ENCODE measurements at places on chromosomes 1 and 21.

DNA sequence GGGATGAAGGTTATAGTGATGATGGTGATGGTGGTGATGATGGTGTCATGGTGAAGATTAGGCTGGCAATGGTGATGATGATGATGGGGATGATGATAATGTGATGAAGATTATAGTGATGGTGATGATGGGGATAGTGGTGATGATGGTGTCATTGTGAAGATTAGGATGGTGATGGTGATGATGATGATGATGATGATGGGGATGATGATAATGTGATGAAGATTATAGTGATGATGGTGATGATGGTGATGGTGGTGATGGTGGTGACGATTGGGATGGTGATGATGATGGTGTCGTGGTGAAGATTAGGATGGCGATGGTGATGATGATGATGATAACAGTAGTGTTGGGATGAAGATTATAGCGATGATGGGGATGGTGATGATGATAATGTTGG lies 285.1 kb upstream of the AJAP1 start:
- no peak for DNase-seq

DNA sequence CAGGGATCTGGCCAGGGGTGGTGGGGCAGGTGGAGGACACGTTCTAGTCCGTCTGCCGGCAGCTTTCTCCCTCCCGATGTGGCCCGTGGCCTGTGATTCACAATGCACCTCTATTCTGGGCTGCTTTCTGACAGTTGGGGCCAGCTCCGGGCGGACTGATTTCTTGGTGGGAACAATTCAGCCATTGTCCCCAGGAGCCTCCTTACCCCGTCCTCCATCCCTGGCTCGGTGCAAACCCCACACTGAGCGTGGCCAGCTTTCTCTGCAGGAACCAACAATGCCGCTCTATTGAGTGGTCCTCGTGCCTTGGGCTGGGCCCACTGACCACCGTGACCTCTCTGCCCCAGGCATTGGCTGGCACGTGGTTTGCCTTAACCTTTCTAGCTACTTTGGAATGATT lies 29.7 kb downstream of the PADI2 start:
- DNase-seq: no peak

- no peak for DNase-seq
These were observed 16.6 kb downstream of the DISP3 start for GRCh38 chr1:11495579-11495978.

GRCh38 chr1:155136748-155137147 lies 1.1 kb downstream of the SLC50A1 start:
- no peak for DNase-seq

DNA sequence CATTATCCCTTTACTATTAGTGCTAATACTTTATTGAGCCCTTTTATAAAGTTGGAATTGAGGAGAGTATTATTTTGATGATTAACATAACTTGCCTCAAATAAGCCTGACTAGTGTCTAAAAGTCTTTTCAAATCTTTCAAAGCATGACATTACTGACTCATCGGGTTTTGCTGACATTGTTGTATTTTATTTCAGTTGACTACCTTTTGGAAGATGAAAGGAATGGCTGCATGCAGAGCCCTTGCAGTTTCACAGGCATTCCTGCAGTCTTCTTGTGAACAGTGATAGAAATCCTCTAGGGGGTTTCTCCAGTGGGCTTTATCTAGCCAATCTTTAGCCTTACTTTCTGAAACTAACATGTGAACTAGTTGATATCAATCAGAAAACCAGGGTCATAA lies 43.0 kb upstream of the TMEM61 start:
- no peak for DNase-seq

DNA sequence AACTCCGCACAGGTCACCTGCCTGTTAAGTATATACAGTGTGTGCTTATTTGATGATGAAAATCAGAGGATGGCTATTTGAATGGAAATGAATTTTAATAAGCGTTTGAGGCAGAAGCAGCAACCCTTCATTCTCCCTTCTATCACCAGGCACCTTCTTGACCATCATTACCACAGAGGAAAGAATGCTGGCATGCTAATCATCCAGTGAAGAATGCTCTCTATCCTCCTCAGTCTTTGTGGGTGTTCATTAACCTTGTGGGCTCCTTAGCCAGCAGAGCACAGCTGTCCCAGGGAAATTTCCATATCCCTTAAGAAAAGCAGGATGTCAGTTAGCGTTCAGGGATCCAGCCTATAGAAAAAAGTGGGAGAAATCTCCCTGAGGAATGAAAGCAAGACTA lies 428.0 kb upstream of the CAMK1G start:
- no peak for DNase-seq

DNA sequence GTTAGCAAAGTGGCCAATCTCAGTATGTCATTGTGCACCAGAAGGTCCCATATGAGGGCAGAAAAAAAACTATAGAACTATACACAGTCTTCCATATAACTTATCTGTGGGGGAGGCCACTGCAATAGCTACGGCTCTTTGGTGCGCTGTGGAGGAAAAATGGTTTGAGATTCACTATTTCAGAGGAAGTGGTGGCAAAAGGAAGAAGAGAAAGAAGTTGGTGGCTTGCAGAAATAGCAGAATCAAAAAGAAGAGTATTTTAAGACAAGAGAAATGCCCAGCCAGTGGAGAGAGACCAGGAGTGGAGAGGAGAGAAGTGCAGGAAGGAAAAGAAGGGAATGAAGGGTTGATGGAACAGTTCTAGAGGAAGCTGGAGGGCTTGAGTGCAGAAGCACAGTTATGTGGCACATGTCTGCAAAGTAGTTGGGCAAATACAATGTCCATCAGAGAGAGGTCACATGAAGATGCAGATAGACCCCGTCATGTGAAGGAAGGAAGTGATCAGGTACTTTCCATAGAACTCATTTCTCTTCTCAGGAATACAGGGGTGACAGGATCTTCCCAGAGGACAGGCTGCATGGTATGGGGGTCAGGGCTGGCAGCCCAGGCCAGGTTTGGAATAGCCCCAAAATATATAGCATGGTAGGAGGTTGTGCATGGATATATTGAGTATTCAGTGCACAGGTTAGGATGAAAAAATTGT lies 64.6 kb downstream of the RUNX1 start:
- DNase-seq: no peak

GRCh38 chr1:31562707-31563360 lies 13.5 kb upstream of the TINAGL1 start:
- DNase-seq: no peak

DNA sequence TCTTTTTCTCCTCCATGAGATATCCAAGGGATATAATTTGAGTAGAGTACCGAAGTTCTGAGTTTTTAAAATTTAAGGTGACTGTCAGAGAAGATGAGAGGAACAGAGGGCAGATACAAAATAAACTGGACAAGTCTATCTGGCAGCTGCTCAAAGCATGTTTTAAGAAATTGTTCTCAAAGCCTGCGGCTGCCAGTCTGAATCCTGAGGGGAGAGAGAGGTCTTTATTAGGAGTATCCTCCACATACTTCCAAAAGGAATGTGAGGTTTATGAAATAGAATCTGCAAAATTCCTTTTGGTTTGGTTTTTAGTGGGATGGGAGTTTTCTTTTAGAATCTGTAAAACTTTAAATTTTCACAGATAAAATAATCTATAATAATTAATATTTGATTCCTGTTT lies 41.3 kb downstream of the TTC13 start:
- DNase-seq: no peak

DNA sequence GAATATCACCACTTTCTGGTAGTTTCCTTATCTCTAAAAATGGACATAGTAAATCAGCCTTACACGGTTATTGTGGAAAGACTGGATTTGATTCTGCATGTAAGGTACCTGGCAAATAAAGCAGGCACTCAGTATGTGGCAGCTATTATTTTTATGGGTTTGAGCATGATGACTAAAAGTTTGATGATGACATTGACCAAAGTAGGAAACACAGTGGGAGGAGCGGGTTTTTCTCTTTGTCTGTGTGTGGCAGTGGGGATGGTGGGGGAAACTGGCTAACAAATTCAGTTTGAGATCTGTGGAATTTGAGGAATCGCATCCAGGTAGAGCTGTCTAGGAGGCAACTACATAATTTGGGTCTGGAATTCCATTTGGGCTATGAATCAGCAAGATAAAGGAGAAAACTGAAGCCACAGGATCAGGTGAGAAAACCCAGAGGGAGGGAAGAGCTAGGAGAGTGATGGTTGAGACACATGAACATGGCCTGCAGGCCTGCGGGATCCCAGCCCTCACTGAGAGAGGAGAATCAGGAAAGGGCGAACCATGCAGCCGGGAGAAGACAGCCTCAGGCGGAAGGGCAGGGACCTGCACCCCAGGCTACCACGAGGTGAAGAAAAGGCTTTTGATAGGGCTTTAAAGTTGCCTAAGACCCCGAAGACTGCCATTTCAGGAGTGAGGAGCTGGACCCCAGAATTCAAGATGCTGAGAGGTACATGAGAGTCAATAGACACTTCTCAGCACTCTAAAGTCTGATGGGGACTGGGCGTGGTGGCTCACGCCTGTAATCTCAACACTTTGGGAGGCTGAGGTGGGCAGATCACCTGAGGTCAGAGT lies 52.2 kb downstream of the MEF2D start:
- no peak for DNase-seq

- DNase-seq: no peak
These were observed 17.5 kb downstream of the INSRR start for GRCh38 chr1:156841295-156841855.

- no peak for DNase-seq
These were observed 8.3 kb upstream of the CSRP1 start for GRCh38 chr1:201515062-201515750.

GRCh38 chr1:153490272-153491051 lies 30.0 kb upstream of the S100A7 start:
- DNase-seq: no peak

GRCh38 chr21:46377789-46378188 lies 53.8 kb downstream of the PCNT start:
- no peak for DNase-seq

DNA sequence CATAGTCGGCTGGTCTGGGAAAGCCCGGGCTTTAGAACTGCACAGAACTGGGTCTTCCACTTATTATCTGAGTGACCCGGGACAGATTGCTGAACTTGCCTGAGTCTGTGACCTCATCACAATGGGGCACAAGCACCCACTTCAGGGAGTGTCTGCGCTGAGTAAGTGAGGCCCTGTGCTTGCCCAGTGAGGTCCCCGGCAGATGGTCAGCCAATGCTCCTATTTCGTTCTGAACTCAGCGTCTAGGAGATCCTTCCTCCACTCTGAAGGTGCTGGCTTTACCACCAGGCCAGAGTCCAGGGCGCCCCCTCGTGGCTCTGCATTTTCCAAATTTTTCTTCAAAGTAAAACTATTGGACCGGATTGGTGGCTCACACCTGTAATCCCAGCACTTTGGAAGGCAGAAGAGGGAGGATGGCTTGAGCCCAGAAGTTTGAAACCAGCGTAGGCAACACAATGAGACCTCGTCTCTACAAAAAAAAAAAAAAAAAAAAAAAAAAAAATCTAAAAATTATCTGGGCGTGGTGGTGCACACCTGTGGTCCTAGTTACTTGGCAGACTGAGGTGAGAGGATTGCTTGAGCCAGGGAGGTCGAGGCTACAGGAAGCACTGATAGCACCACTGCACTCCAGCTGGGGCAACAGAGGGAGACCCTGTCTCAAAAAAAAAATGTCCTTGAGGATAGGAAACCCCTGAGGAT lies 61.7 kb downstream of the FCRL5 start:
- peak; percentile 30 for DNase-seq

GRCh38 chr1:178494569-178494971 lies 2.2 kb downstream of the CLEC20A start:
- DNase-seq: no peak

GRCh38 chr1:232142403-232143314 lies 487.3 kb downstream of the SIPA1L2 start:
- no peak for DNase-seq

GRCh38 chr1:163250382-163250974 lies 47.8 kb upstream of the RGS5 start:
- no peak for DNase-seq

GRCh38 chr1:228226141-228226874 lies 18.5 kb downstream of the OBSCN start:
- no peak for DNase-seq

DNA sequence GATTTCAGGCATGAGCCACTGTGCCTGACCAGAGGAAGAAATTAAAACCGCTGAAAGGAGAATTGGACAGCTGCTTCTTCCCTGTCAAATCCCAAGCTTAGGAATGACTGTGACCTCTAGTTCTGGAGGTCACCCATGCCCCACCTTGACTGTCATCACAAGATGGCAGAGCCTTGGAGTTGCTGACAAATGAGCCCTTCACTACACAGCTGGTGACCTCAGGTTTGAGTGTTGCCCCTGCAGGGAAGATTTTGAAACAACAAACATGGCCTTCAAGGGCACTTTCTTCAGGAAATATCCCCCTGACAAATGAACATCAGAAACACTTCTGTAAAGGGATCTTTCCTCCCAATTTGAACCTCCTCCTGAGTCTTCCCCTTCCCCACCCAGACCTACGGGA lies 6.9 kb upstream of the SLC45A3 start:
- no peak for DNase-seq

- no peak for DNase-seq
These were observed 14.5 kb downstream of the SLX9 start for GRCh38 chr21:44954281-44954771.

DNA sequence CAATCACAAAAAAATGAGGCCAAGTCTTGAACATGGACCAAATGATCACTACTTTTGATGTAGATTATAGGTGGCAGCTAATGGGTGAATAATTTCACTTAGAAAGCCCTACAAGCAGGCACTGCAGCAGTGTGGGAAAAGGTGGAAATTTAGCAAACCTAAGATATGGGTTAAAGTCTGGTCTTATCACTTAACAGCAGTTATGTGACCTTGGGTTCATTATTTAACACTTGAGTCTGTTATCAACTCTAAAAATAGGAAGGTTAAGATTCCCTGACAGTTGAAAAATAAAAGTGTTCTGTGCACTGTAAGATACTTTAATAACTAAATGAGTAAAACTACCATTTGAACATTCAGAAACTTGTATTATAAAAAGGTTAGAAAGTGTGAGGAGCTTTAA lies 47.5 kb downstream of the SSX2IP start:
- DNase-seq: no peak

DNA sequence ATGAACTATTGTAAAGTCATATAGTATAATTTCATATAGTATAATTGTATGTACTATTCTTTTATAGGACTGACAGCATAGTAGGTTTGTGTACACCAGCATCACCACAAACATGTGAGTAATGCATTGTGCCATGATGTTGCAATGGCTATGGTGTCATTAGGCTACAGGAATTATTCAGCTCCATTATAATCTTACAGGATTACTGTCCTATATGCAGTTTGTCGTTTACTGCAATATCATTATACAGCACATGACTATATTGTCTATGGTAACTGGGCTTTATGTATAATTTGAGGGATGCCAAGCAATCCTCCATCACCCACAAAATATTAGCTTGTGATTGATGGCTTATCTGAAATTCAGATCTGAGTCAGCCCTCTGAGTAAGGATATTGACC lies 54.2 kb upstream of the PBX1 start:
- DNase-seq: no peak

GRCh38 chr1:174191349-174191862 lies 32.1 kb downstream of the RABGAP1L start:
- no peak for DNase-seq

- no peak for DNase-seq
These were observed 154.5 kb upstream of the C1orf87 start for GRCh38 chr1:60228041-60228491.

- DNase-seq: no peak
These were observed 111.5 kb downstream of the SDCCAG8 start for GRCh38 chr1:243367314-243367713.

GRCh38 chr1:168728473-168729404 lies at the start of gene DPT:
Gene DPT (minus strand): TSS chr1:168729206. CDS start chr1:168729174, 32 bp downstream.
- DNase-seq: no peak

- DNase-seq: no peak
These were observed 16.9 kb upstream of the THRAP3 start for GRCh38 chr1:36207339-36207738.

All from activated CD4-positive, alpha-beta T cell treated with anti-CD3 and anti-CD28 coated beads, Interleukin-2, amount 50 U/mL, for 4 hours (primary cell).